ENCODE measurements at places on chromosomes 6 and 20. TPM values are rescaled to one million over a fixed set of nuclear protein-coding genes. Genes with fewer than 3 reads are reported as not detected.

The PLG gene
- total RNA-seq = not detected

The MEI4 gene
- total RNA-seq = not detected

The ASIP gene
- not detected for total RNA-seq

The ARG1 gene
- 1.3 TPM for total RNA-seq

The NTSR1 gene
- 0.09 TPM for total RNA-seq

The FUT9 gene
- not detected for total RNA-seq

The LY6G6F gene
- total RNA-seq = not detected

The OPN5 gene
- not detected for total RNA-seq

The FGD2 gene
- 56.9 TPM for total RNA-seq

The FAM50B gene
- 13.1 TPM for total RNA-seq

The GPX5 gene
- not detected for total RNA-seq

The SOX4 gene
- 20.0 TPM for total RNA-seq

The TPD52L2 gene
- total RNA-seq = 81.5 TPM

The MYL9 gene
- total RNA-seq = 410 TPM

The EEF1A2 gene
- 0.67 TPM for total RNA-seq

The IBTK gene
- 29.4 TPM for total RNA-seq

The PACSIN1 gene
- not detected for total RNA-seq

The TUBB2A gene
- total RNA-seq = 15.4 TPM

The SPEF1 gene
- 0.46 TPM for total RNA-seq

The TINAG gene
- total RNA-seq = not detected

The L3MBTL1 gene
- total RNA-seq = 12.9 TPM
